ENCODE measurements at places on chromosomes 12 and 14.

DNA sequence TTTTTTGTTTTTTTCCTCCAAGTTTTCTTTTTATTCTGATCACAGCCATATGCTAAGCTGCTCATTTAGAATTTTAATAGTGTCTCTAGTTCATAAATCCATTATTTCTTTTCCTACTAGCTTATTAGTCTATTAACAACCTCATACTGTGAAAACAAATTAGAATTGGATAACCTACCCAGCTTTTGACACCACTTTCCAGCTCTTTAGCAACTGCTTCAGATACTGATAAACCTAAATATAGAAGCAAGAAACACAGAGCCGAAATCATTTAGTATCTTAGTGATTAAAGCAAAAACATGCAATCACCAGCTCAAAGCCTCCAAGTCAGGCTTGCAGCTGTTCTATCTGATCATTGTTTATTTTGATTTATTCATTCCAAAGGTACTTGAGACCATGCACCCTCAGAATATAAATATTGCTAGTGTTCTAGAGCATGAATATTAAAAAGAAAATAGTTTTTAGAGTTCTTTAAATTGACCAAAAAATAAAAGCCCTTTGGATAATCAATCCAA lies 121.5 kb downstream of the STXBP6 start:
- no peak for DNase-seq

DNA sequence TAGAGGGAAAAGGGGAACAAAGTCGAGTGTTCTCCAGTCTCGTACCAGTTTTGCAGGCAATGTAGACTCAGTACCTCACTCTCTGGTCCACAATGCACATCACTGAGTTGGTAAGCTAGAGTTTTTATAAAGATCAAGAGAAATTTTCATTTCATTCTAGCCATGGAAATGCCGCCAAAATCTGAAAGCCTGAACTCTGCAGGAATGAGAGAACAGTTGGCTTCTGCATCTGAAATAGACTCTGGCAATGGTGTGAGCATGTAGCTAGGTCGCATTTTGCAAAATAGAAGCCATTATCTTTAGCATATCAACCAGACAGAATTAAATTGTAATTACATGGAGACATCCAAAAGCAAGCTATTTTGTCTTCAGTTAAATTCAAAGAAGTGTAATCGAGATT lies 381.0 kb downstream of the NOVA1 start:
- no peak for DNase-seq

DNA sequence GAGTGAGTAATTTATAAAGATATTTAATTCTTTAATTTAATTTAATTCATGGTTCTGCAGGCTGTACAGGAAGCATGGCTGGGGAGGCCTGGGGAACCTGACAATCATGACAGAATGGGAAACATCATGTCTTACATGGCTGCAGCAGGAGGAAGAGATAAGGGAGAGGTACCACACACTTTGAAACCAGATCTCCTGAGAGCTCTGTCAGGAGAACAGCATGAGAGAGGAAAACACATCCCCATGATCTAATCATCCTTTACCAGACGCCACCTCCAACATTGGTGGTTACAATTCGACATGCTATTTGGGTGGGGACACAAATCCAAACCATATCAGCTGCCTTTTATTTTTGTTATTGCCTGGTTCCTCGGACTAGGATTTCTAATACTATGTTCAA lies 928.6 kb downstream of the TMEM121 start:
- DNase-seq, result no peak

DNA sequence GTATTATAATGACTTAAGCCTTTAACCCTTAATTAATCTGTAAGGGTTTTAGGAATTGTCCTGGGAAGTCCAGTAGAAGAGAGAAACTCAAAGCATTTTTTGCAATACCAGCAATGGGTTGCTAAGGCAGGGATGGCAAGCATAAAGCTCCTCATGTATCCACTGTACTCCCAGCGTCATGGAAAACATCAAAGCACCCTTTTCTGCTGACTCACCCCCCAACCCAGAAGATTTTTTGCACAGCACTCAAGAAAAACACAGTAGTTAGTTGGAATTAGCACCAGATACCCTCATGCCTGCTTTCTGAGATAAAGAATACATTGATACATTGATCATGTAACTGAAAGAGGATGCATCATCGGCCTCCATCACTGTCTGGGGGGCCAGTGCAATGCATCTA lies 199.1 kb upstream of the CNOT2 start:
- DNase-seq, result no peak

GRCh38 chr12:23803540-23803939 lies 145.9 kb downstream of the SOX5 start:
- no peak for DNase-seq

DNA sequence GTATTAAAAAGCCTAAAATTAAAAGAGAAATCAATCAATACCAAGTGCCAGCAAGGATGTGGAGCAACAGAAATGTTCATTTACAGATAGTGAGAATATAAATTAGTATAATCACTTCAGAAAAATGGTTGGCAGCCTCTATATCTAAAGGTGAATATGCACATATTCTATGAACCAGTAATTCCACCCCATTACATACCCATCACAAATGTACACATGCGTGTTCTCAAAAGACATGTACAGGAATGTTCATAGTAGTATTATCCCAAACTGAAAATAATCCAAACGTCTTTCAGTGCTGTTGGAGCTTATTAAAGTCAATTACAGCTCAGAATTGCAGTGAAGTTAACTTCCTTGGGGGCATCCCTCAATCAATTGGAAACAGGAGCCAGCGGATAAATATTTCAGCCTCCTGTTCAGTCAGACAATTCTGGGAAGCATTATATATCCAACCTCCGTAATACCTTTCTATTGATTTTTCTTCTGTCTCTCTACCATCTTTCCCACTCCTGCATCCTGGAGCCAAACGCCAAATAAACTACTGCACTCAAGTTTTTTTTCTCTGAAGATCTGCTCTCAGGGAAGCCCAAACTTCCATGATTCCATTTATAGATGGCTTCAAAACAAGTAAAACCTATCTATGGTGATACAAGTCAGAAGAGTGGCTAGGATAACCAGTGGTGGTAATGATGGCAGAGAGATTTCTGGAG lies 45.0 kb upstream of the OR5AU1 start:
- DNase-seq, result no peak

GRCh38 chr12:93663006-93663728 lies 14.0 kb upstream of the CRADD start:
- no peak for DNase-seq

- no peak for DNase-seq
Measured at GRCh38 chr12:113396200-113396599, 7.5 kb downstream of the SDS start.

GRCh38 chr14:93527203-93527607 lies 96.5 kb downstream of the UNC79 start:
- DNase-seq, result no peak
